Hematopoietic multipotent progenitor cell (in vitro differentiated cells): ENCODE measurements at places on chromosomes 3 and 15.

DNA sequence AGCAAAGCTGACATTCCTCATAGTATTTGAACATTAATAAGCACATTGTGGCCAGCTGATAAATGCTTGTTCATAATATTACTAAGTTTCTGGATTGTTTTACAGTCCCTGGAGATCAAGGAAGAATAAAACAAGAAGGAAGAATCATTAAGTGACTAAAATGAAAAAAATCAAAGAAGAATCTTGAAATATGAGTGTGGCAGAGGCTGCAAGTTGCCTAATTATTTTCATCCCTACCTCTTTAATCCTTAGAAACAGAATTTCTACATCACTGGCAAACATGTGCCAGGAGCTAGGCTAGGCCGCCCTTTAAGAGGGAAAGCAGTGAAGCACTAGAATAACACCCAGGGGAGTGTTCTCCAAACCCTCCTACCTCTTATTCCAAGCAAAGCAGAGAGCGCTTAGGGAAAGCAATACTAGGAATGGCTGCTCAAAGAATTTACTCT lies 98.9 kb downstream of the MAGI1 start:
- DNase-seq = no peak

DNA sequence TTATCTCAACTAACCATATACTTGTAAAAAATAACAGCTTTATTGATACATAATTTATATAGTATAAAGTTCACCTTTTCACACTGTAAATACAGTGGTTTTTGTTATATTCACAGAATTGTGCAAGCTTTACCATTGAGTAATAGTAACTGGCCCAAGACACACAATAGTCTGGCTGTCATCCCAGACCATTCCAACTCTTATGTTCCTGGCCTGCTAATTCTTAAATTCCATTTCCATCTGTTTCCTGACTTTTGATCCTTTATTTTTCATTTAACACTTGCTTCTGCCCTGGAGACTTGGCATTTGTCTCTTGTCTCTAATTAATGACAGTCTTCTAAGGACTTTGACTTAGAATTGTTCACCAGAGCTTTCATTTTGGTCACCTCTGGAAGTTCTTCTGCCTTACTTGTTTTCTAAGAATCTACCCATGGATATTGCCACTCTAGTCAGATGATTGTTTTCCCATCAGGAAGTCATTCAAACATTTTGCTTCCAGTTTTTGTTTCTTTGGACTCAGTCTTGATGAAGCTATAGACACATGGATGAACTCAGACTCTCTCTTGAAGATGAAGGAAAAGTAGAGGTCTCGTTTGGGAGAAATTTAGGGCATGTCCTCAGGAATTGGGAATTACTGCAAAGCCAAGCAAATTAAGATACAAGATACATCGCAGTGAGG lies 27.2 kb upstream of the PLSCR4 start:
- no peak for DNase-seq

DNA sequence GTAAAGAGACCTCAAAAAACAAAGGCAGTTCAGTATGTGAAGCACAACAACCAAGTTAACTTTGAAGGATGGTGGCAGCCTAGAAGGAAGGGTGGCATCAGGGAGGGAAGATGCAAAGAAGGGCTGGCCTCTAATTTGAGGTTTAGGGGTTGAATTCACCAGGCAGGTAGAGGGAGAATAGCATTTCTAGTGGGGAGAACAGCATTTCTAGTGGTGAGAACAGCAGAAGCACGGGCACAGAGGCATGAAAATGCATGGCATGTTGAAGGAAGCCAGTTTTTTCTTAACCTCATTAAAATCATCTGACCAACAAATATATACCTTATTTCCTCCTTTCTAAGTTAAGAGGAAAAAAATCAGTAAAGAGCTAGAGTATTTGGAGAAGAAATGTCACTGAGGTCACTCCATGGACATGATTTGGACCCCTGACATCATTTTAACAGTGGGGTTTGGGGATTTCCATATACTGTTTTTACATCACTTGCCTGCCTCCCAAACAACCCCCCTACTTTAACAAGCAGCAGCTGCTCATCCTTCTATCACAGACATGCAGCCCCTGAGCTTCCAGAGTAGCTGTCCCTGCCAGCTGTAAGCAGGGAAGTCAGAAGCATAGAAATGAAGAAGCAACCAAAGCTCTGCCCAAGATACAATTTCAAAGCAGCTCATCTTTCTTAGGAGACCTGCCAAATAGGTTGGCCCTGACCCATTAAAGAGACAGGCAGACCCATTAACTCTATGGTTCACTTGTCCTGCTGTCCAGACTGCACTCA lies 2.4 kb upstream of the POPDC2 start:
- DNase-seq = no peak

DNA sequence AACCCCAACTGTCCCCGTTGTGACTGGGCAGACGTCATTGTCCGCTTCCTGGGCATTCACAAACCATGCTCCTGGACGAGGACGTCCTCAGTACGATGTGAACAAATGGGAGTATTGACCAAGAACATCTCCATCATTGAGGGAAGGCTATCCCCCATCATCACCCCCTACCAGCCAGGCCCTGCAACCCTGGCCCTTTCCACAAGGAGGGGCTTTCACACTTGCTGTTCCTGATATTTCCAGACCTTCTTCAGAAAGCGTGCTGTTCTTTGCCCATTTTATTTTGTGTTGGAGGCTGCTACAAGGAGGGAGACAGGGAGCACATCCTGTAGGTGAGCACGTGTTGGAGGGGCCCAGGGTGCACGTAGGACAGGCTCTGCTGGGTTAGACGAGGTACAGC lies 277.0 kb upstream of the LRRC3B start:
- no peak for DNase-seq
